ENCODE measurements at places on chromosomes 13 and 19. TPM values are rescaled to one million over a fixed set of nuclear protein-coding genes. Genes with fewer than 3 reads are reported as not detected.
A peak's percentile ranks its signal among the peaks of the same experiment; 100 is the strongest.

DNA sequence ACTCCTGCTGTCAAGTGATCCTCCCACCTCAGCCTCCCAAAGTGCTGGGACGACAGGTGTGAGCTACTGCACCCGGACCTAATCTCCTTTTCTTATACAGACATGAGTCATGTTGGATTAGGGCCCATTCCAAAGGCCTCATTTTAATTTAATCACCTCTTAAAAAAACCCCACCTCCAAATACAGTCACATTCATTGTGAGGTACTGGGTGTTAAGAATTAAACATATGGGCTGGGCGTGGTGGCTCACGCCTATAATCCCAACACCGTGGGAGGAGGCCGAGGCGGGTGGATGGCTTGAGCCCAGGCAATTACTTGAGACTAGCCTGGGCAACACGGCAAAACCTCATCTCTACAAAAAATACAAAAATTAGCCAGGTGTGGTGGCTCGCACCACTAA is 46.6 kb downstream of the PIN1 start:
- DNase-seq: no peak

- DNase-seq: no peak
Measured at GRCh38 chr13:85608255-85608829, 190.9 kb downstream of the SLITRK6 start.

DNA sequence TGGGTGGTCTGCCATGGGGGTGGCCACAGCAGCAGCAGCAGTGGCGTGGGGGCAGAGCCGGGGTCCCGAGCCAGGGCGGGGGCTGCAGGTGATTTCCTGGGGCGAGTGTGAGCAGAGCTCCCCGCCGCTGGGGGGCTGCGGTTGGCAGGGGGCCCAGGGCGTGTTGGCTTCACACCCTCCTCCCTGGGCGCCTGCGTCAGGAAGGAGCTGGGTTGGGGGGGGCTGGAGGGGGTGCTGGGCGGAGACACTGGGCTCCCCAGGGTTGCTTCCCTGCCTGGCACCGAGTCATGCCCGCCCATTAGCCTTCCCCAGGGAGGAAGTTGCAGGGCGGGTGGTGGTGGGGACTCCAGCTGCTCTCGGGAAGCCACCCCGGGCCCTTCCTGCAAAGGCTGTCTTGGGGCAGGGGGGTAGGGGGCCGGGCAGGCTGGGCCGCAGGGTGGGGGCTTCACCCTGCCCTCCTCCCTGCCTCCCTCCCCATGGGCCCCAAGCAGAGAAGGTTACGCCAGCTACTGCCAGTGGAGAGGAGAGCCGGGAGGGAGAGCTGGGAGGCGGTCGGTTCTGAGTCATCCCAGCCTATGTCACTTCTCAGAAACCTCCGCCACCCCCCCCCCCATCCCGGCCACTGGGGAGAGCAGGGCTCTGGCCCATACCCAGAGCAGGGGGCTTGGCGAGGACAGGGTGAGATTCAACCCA is 4.6 kb downstream of the MIDN start:
- peak; percentile 83 for DNase-seq

DNA sequence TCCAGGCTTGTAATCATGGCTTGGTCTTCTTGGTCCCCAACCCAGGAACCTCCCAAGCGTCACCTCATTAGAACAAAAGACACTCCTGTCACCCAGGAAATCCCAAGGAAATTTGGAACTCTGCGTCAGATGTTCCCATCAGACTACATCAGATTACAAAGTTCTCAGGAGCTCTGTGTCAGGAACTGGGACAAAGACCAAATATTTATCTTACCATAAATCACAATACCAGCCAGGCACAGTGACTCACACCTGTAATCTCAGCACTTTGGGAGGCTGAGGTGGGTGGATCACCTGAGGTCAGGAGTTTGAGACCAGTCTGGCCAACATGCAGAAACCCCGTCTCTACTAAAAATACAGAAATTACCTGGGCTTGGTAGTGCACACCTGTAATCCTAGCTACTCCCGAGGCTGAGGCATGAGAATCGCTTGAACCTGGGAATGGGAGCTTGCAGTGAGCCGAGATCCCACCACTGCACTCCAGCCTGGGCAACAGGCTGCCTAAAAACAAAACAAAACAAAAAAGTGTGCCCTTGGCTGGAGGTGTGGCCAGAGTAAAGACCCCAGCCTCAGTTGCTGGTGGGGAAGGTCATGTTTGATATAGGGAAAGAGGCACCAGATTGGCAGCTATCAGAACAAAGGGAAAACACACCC is 16.7 kb upstream of the CCDC124 start:
- DNase-seq: no peak

DNA sequence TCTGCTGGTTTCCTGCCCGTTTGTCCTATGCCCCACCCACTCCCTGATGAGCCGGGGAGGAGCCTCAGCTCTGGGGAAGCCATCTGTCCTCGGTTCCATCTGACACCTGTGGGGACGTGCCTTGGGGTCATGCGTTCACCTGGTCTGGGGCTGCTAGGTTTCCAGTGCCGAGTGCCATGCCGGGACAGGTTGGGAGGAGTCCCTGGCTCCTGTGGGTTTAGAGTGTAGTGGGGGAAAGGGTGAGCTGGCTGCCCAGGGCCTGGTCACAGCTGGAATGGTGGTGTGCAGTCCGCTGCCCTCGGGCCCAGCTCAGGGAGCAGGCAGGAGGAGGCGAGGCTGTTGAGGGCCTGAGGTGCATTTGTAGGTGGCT is 2.5 kb downstream of the KDM4B start:
- no peak for DNase-seq

DNA sequence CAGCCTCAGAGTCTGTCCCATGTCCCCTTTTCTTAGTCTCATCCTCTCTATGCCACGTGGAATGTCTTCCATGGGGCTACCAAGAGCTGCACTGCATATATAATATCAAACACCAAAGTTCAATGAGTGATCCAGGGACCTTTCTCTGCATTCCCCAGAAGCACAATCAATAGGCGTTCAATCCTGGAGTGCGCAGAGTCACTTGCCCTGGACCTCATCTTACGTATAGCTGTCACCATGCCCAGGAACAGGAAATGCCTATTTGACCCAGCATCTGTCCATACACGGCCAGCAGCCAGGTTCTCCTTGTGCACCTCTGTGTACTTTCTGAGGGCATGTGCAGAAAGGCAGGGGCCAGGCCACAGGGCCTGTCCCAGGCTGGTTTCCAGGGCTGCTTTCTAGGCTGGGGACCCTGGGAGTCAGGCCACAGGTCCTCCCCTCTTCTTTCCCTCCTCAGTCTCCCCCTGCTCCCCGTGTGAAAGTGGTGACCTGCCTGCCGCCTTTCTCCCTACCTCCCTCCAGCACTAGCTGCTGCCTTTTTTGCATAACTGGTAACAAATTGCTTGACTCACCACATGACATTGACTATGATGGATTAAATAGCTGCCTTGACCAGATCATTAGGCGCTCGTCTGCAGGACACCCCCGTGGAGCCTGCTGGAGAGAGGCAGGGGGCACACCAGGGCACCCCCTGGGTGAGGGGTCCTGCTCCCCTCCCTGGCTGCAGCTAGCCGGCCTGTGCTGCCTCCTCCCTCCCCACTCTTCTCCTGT is 222.0 kb downstream of the ZNF536 start:
- no peak for DNase-seq

CNN1 gene
- 33.1 TPM for total RNA-seq

IZUMO4 gene
- 2.6 TPM for total RNA-seq

GRCh38 chr13:103062079-103062478 is 4.1 kb downstream of the SLC10A2 start:
- DNase-seq: no peak

ERICH6B gene
- not detected for total RNA-seq

GRCh38 chr19:44696939-44697669 is 1.8 kb upstream of the CEACAM16 start:
- no peak for DNase-seq

GRCh38 chr13:58085819-58086218 is 454.3 kb downstream of the PCDH17 start:
- no peak for DNase-seq

ZNF546 gene
- total RNA-seq: 5.4 TPM

ACP7 gene
- total RNA-seq: not detected

- DNase-seq: no peak
Measured at GRCh38 chr19:7773841-7774240, 10.8 kb downstream of the CLEC4M start.

DNA sequence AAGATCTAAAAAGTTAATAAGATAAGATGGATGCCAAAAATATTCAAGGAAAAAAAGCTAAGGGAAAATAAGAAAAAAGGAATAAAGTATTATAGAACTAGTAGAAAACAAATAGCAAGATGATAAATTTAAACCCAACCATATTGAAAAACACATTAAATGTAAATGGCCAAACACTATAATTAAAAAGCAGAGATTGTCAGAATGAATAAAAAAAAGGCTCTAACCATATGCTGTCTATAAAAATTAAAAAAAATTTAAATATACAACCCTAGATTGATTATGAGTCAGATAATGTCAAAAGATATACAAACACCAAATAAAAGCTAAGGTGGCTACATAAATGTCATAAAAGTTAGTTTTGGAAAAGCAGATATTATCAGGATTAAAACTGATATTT is 617.5 kb upstream of the SGCG start:
- DNase-seq: no peak

KLK1 gene
- total RNA-seq: 0.41 TPM

- DNase-seq: no peak
Measured at GRCh38 chr13:75512253-75512652, 25.4 kb downstream of the COMMD6 start.

DNA sequence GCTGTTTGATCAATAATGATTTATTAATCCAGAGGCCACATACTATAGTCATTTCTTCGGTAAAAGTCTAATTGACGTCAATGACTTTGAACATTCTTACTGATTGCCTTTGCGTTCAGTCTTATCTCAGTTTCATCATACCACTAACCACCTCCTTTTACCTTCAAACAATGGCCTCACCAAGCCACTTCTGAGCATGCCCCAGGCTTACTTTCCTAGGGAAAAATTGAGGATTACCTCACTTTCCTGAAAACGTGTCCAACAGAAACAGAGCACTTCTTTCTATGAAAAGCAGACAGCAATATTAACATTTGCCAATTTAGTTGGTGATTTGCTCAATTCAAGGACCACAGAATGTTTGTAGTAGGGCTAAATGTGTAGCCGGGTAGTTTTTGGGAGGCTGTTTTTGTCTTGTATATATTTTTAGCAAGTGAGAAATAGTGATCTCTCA is 157.6 kb downstream of the KLF5 start:
- DNase-seq: no peak

- DNase-seq: no peak
Measured at GRCh38 chr19:20414120-20414519, 151.5 kb downstream of the ZNF737 start.

DNA sequence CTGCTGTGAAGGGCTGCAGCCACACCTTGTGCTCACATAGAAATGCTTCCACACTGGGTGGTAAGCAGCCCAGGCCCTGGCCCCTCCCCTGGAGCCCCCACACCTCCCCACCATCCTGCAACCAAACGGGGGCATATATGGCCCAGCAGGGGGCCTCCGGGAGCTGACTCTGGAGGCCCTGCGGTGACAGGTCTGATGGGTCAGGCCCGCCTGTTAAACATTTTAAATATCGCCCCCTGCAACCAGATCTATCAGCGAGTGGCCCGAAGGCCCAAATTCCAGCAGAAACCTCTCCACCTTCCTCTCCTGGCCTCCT is 48.0 kb upstream of the KATNAL1 start:
- DNase-seq: no peak

DCT gene
- total RNA-seq: 0.06 TPM

DNA sequence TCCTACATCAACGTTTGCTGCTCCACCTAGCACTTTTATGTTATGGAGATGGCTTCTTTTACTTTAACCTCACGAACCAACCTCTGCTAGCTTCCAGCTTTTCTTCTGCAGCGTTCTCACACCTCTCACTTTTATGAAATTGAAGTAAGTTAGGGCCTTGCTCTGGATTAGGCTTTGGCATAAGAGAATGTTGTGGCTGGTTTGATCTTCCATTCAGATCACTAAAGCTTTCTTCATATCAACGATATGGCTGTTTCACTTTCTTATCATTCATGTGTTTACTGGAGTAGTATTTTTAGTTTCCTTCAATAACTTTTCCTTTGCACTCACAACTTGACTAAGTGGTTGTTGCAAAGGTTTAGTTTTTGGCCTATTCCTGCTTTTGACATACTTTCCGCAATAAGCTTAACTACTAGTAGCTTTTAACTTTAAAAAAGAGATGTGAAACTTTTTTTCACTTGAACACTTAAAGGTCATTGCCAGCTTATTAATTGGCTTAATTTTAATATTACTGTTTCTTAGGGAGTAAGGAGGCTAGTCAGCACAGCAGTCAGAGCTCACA is 60.0 kb upstream of the SPRY2 start:
- no peak for DNase-seq

- DNase-seq: no peak
Measured at GRCh38 chr19:38239816-38240215, 15.8 kb upstream of the DPF1 start.

MISP3 gene
- 10.8 TPM for total RNA-seq

ASPDH gene
- total RNA-seq: not detected
